Renal pelvis (tissue), 12 donors: ENCODE measurements at places on chromosomes 4 and X.

- DNase-seq, result no peak
Measured at GRCh38 chrX:150370589-150371312, 7.6 kb downstream of the MAMLD1 start.

DNA sequence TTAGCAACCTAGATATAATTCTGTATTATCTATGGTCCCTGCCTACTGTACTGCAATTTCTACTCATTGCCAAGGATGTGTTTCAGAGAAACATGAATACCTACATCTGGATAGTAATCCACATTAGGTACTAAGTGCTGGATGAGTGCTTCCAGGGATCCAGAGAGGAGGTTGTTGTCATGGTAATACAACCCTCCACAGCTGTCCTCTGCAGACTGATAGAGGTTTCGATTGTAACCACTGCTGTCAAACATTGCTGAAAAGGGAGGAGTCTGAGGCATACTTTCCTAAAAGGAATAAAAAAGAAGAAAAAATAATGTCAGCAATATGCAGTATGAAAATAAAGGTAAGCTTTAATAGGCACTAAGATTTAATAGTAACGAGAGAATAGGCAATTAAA is 12.5 kb downstream of the RASGEF1B start:
- DNase-seq, result no peak

DNA sequence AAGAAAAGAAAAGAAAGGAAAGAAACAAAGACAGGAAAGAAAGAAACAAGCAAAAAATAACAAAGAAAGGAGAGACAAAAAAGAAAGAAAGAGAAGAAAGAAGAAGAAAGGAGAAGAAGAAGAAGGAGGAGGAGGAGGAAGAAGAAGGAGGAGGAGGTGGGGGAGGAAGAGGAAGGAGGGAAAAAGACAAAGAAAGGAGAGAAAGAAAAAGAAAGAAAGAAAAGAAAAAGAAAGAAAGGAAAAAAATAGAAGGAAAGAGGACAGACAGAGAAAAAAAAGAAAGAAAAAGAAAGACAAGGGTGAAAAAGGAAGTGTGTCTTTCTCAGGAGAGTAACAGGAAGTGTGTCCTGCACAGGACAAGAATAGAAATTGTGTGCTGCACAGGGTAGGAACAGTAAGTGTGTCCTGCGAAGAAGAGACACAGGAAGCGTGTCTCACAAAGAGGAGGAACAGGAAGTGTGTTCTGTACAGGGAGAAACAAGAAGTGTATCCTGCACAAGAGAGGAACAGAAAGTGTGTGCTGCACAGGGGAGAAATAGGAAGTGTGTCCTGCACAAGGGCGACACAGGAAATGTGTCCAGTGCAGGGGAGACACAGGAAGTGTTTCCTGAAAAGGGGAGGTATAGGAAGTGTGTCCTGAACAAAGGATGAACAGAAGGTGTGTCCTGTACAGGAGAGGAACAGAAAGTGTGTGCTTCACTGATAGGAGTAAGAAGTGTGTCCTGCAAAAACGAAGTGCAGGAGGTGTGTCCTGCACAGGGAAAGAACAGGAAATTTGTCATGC is 101.2 kb downstream of the ARSF start:
- no peak for DNase-seq

GRCh38 chr4:8872402-8873291 is 1.0 kb upstream of the HMX1 start:
- no peak for DNase-seq

DNA sequence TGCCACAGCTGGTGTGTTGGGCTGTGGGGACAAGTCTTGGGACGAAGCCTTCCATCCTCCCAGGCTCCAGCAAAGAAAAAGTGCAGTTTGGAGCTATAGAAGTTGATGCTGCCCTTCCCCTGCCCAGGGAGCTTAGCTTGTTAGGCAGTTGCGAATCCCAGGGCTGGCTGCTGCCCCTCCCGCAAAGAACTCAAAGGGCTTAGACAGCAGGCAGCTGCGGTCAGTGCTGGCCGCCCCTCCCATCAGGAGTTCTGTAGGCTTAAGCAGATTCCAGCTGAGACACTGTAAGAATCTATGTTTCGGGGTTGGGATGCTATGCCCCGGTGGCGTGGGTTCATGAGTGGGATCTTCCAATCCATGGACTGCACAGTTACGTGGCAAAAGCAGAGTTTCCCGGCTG is 956.7 kb downstream of the GLUD2 start:
- no peak for DNase-seq

GRCh38 chrX:150849486-150849885 is 49.0 kb downstream of the CD99L2 start:
- DNase-seq, result no peak

DNA sequence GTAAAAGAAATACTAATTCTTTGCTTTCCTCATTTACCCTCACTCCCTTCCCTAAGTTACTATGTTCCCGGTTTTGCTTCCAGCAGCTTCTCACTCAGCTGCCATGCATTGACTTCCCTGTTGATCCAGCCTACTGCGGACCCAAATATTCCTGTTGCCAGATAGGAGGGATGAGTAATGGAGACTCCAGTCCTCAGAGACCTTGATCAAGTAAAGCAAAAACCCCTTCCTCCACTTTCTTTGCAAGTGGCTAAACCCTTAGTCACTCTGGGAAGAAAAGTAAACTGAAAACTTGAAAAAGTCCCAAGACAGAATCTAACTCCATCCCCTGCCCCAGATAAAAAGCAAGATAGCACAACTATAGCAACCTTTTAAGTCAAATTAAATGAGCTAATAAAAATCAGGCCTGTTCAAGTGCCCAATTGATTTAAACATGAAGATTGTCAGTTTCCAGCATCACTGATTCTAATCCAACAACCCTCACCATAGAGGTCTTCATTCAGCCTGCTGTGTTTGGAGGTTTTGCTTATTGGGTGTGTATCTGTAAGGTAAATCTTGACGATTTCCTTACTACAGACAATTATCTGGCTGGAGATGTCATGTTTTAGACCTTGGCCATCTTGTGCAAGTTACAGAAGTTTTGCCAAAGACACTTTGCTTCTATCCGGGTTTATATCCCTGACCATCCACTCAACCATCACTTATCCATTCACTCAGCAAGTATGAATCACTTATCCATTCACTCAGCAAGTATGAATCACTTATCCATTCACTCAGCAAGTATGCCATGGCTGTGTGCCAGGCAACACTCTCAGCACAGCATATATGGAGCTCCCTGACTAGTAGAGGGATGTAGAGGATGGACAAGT is 17.6 kb downstream of the FGFBP1 start:
- no peak for DNase-seq

- DNase-seq, result no peak
Measured at GRCh38 chrX:91066104-91066503, 368.5 kb upstream of the PABPC5 start.

- DNase-seq, result no peak
Measured at GRCh38 chr4:22187203-22187820, 238.7 kb upstream of the KCNIP4 start.

GRCh38 chrX:74251006-74251930 is 52.7 kb upstream of the ZCCHC13 start:
- DNase-seq, result no peak

- no peak for DNase-seq
Measured at GRCh38 chr4:85610450-85610849, 135.5 kb downstream of the ARHGAP24 start.
